ENCODE measurements at places on chromosomes 16 and 17.

DNA sequence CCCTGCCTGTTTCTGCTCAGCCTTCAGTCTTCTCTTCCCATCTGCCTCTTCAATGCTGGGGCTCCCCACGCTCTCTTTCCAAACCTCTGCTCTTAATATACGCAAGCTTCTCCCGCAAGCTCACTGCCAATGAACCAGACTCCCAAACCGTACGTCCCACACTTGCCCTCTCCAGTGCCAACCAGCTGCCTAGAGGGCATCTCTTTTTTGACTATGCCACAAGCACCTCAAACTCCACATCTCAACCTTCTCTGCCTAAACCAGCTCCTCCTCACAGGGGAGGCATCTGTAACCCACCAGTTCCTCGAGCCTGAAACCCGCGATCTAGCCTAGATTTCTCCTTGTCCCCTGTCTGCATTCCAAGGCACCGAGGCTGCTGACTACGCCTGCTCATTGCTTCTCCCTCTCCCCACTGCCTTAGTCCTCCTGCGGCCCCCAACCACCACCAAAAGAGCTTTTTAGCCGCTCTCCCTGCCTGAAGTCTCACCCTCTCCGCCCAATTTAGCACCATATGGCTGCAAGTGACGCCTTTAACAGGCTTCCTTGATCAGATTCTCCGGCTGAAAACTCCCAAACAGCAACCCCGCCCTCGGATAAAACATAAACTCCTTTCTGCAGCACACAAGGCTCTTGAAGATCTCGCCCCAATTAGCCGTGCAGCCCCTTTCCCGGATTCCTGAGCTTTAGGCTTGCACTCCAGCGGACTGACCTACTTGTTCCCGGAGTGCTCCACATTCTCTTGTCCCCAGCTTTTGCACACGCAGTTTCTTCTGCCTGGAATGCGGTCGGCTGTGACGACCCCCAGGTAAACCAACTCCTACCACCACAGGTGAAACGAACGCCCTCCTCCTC lies 1.5 kb downstream of the GGA2 start:
- DNase-seq, result peak; percentile 20

DNA sequence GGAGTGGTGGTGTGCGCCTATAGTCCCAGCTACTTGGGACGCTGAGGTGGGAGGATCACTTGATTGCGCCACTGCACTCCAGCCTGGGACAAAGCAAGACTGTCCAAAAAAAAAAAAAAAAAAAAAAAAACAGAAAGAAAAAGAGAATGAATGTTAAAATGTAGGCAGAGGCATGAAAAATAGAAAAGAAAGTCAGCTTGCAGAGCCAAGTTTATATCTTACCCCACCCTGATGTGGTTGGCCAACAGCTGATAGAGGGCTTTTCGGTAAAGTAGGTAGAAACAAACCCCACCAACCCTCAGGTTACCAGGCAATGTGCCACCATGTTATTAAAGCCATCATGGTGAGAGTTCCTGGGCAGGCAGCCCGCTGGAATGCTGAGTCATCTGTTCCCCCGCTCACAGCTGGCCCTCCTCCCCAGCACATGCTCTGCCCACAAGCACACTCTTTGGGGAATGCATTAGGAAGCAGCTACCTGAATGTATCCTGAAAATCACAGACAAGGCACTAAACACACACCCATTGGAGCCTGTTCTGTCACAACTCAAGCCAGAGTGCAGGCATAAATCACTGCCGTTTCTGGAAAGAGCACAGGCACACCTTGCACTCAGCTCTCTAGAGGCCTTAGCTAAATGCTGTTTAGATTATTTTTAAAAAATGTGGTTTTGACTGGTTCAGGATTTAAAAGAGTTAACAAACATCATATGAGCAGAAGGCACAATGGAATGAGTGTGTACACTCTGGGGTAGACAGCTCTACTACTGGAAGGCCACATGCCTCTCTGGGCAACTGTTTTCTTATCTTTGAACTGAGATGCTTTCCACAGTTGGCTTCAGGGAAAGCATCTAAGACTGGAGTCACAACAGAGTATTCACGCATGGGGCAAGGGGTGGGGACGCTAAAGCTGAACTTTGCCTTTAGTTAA lies 128.5 kb downstream of the PARN start:
- DNase-seq, result peak; percentile 97

- no peak for DNase-seq
These were observed 113.5 kb downstream of the CLEC16A start for GRCh38 chr16:11057711-11058345.

GRCh38 chr16:53059672-53060071 lies 4.9 kb downstream of the CHD9 start:
- no peak for DNase-seq

DNA sequence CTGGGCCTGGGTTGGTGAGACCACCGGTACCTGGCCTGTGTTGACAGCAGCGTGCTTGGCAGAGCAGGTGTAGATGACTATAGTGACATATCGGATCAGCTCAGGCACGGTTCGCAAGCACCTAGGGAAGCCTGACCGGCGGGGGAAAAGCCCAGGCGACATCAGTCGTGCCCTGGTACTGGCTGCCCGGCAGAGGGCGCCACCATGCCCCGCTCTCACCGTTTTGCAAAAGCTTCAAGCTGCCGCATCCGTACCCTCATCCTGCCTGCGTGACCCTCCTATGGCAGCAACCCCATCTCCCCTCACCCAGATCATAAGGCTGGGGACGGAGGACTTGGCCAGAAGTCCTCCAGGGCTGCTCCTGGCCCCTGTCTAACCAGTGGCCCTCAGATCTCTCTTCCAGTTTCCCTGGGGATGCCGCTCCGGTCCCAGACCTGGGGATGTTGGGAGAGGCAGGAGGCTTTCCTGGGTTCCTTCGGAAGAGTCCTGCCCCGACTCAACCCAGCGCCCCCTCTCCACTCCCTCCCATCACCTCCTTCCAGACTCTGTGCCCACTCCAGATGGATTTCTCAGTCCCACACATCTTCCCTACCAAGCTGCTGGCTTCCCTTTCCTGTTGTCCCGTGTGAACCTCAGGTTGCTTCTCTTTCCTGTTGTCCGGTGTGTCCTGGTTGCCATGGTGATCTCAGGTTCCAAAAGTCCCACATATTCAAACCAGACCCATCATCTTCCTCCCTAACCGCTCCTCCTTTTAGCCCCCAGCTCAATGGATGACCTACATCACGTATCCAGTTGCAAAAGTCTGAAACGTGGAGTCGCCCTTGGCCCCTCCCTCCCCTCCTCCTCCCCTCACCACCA lies 13.7 kb downstream of the ALOX12B start:
- peak; percentile 46 for DNase-seq

DNA sequence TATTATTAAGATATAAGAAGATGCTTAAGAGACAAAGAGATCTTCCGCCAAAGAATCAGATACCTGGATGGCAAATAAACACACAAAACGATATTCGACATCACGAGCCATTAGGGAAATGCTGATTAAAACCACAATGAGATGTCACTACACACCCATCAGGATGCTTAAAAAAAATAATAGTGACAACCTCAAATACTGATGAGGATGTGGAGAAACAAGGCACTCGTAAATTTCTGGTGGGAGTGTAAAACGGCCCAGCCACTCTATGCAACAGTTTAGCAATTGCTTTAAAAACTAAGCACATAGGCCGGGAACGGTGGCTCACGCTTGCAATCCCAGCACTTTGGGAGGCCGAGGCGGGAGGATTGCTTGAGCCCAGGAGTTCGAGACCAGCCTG lies 39.4 kb downstream of the TBC1D16 start:
- DNase-seq, result no peak

- peak; percentile 99 for DNase-seq
These were observed 123.7 kb downstream of the METRNL start for GRCh38 chr17:83203073-83203471.

DNA sequence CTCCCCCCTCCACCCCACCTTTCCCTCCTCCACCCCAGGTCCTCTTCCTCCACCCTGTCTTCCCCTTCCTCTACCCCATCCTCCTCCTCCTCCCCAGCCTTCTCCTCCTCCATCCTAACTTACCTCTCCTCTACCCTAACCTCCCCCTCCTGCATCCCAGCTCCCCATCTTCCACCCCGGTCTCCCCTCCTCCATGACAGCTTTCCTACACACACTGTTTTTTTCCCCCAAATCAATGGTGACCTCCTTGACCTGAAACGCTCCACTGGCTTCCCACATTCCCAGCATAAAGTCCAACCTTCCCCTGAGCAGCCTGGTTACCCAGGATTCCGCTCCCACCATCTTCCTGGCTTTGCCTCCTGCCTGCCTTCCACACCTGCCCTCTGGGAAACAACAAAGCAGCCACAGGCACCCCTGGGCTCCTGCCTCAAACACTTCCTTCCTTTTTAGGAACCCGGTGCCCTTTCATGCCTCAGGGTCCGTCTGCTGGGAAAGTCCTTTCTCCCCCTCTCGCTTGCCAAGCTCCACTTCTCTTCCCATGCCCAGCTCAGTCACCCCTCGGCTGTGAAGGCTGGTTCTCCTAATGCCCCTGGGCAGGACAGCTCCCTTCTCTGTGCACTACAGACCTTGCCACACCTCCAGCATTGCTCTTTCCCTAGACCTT lies 2.1 kb downstream of the RGS9 start:
- DNase-seq, result no peak

DNA sequence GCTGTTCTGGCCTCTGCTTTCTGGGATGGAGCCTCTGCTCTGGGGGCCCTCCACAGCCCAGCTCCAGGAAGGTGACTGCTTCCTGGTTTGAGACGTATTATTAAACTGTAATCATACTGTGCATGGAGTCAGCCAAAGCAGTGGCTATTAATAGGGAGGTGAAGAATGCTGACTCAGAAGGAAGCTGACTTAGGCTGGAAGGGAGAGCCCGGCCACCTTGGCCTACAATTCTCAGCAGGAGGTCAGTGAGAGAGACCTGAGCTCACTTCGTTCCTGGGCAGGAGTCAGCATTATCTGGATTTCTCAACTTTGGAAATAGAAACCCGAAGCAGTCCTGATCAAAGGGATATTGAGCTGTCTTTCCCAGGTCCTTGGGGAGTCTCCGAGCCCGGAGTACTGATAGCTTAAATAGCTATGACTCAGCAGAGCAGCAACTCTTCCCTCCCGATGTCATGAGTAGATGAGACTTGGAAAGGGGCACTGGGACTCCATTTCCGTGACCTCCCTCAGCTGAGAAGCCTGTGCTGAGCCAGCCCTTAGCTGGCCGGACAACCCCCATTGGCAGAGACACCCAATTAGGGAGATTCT lies 91.8 kb downstream of the YPEL2 start:
- peak; percentile 72 for DNase-seq

DNA sequence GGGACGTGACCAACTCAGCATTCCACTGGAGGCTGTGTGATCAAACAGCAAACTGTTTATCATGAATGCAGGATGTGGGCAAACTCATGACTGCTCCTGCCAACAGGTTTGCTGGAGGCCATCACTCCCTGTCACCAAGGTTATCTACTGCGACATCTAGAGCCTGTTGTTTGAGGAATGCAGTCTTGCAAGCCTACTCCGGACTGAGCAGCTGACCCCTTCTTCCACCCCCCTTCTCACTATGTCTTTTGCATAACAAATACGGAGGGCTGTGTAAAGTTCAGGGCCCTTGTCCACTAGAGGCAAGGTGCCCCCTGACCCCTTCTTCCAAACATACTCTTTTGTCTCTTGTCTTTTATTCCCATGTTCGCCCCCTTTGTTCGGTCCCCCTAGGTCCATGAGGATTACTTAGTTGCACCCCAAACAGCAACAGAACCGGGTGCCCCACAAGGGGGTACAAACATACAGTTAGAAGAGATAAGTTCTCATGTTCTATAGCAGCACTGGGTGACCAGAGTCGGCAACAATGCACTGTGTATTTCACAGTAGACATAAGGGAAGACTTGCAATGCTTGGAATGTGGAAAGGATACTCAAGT lies 28.7 kb downstream of the MEAK7 start:
- no peak for DNase-seq

GRCh38 chr17:52128721-52129120 lies 29.8 kb downstream of the CA10 start:
- DNase-seq, result no peak

GRCh38 chr17:49466436-49466835 lies 28.7 kb upstream of the NGFR start:
- DNase-seq, result no peak

DNA sequence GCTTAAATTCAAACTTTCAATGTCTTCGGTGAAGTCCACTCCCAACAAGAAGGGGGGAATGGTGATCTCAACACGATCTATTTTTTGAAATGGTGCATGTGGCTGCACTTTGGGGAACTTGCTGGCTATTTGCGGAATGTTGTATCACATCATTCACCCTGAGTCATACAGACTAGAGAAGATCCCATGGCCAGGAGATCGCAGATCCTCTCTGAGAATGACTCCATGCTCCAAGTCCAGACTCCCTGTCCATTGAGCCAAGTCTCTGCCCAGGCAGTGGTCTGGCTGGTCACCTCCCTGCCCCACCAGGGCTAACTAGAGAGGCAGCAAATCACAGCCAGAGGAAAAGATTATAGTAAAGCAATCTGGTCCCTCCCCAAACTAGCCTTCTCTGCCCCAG lies 120.6 kb downstream of the XYLT1 start:
- DNase-seq, result peak; percentile 81

DNA sequence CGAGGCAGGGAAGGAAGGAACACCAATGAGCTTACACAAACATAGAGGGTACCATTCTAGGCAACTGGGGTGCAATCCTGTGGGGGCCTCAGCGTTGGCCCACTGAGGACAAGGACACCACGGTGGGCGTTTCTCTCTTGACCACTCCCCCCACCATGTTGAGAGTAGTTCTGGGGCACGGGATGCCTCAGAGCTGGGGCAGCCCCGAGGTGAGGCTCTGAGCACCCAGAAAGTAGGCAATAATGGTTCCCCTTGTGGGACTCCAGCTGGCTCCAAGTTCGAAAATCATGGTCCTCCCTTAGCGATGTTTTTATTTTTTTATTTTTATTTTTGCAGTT lies 5.1 kb downstream of the PRSS21 start:
- no peak for DNase-seq

GRCh38 chr17:15469260-15469659 lies 1.8 kb upstream of the CDRT4 start:
- no peak for DNase-seq

DNA sequence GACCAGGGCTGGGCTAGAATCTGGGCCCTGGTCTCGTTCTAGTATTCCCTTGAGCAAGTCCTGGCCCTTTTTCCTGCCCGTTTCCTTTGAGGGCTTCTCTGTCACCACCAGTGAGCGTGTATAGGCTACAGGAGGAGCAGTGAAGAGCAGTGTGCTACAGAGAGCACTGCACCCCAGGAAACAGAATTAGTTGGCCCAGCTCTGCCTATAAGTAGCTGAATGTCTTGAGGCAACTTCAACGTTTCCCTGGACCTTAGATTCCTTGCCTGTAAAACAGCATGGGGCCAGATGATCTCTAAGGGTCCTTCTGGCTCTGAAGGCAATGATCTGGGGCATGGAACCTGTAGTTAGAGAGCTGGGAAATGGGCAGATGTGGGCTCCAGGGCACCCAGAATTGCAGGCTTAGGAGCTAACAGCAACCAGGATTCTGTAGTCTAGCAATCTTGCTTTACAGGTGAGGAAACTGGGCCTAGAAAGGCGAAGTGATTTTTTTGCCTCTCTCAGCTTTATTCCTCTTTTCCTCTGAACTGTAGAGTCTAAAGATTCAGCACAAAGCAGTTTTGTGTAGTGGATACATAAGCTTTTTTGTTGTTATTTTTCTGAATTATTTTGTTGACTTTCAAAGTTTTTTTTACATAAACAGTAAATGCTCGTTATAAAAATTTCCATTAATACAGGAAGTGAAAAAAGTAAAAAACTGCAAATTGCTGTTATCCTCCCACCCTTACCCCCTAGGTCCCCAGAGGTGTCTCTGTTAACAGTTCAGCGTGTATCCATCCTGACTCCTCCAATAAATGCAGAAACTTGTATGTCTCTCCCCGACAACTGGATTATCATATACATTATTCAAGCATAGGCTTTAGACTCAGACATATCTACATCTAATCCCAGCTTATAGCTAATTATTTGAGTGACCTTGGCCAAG lies 1.7 kb upstream of the MYL4 start:
- no peak for DNase-seq

Measured in AG10803 (cell line).